NCI-H2107 (cell line): ENCODE measurements at places on chromosomes 11 and 22.

DNA sequence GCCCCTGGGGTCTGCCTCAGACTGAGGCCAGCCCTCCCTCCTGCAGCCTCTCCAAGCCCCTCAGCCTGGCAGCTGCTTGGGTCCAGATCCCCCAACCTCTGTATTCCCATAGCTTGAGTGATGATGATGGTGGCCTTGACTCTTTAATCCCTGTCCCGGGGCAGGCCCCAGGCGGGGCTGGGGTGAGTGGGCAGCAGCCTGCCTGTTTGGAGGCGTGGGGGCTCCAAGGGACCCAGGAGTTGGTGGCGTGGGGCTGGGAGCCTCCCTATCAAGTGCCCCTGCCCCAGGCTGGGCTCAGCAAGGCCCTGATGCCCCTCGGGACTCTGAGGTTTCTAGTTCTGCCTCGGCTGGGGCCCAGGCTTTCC is 22.5 kb downstream of the PPIL2 start:
- no peak for DNase-seq

GRCh38 chr11:10641177-10641911 is 52.2 kb downstream of the IRAG1 start:
- no peak for DNase-seq

- no peak for DNase-seq
Observed at GRCh38 chr22:26159886-26160285, 9.4 kb upstream of the SEZ6L start.

DNA sequence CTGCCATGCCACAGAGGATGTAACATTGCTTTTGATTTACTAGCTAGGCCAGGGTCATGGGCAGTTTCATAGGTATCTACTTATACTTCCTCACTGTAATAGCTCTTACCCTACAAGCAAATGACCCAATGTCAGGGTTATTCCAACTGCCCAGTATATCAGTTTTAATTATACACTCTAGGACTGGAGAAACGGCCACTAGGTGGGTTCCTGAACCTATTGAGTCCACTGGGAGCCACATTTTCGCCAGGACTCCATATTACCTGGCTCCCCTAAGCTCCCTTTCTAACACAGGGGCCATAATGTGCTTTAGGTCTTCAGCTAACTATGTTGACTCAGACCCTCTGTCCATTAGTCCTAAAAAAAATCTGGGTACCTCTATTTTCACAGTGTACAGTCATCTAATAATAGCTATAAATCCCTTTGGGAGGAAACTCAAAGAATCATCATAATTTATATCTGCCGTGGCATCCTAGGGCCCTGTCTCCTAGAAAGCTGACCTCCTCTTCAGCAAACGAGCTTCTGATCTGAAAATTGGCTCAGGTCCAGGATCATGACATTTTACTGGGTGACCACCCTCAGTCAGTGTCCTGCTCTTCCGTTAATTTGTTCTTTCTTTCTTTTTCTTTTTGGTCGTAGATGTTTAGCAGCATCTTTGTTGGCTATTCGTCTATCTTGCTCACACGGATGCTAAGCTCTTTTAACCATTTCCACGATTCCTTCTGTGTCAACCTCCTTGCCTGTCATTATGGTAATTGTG is 244.3 kb downstream of the FAM76B start:
- DNase-seq, result no peak

DNA sequence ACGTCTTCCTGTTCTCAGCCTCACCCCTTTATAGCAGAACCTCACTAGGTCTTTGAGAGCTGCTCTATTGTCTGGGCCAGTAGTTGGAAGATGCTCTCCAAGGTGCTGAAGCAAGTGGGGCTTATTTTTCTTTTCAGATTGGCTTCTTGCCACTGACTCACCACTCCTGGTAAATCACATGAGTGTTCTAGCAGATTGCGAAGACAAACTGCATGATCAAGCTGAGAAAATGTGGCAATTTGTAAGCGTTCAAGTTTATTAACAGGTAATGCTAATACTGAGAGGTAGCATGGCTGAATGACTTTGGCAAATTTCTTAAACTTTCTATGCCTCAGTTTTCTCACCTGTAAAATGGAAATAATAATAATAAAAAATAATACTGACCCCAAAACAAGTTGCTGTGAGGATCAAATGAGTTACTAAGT is 59.2 kb downstream of the CACNG2 start:
- no peak for DNase-seq

DNA sequence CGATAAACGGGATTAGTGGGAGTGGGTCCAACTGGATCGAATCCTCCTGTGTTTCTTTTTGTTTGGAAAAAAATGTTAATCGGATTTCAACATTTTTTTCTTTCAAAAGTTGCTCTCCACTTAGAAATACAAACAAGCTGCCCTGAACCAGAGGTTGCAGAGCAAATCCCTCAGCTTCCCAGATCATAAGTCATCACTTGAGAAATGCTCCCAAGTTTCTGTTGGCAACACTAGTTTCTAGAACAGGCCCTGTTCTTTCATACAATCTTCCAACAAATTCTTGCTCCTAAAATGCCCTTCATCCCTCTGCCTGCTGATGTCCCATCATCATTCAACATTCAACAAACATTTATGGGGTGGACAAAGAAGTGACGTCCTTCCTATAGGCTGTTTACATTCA is 1.3 kb upstream of the MLC1 start:
- no peak for DNase-seq

- DNase-seq, result no peak
Observed at GRCh38 chr22:28075358-28075981, 156.4 kb upstream of the PITPNB start.

DNA sequence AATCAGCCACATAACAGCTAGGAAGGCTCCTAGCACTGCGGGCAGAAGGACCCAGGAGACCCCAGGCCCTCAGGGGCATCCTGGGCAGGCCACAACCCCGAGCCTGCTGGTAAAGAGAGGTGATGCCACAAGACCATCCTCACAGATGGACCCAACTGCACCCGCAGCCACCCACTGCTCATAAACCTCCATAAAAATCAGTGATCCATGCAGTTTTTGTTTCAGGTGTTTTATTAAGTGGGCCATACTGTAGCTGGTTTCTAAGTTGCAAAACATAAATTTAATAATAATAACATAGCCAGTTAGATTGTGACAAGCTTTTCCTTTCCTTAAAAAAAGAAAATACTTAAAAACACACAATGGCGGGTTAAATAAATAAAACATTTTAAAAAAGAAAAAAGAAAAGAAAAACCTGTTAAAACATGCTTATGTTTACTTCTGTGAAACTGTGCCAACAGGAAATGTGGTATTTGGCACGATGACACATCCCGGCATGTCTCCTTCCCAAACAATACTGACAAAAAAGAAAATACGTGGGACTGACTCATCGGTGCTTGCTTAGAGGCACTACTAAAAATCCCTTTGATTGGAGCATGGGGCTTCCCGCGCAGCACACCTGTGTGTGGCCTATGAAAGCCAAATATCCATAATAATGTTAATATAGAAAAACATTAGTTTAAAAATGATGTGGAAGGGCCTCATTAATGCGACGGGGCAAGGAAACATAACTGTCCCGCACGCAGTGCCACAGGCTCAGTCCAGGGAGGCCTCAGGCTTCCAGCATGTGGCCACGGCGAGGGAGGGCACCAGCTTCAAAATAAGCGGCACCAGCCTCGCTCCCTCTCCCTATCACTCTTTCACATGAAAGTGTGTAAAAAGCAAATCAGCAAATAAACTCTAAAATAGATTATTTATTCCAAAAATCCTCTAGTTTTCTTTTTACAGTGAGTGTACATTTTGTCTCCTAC is 47.5 kb upstream of the SCUBE2 start:
- peak; percentile 6 for DNase-seq

DNA sequence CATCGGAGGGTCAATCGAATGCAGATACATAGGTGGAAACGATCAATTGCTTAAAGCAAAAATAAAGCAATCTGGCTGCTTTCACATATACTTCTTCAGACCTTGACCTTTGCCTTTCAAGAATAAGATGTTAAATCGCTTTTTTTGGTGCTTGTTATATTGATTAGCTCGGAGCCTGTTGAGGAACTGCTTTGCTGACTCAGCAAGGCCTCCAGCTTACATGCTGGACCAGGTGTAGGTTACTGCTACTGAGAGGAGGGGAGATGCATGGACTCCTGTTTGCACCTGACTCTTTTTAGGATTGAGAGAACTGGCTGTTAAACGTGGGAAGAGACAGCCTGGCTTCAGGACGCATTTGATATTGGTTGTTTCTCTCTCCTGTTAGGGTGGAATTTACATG is 31.3 kb upstream of the NELL1 start:
- DNase-seq, result no peak

GRCh38 chr22:17882727-17883126 is 108.5 kb upstream of the BID start:
- DNase-seq, result no peak

- no peak for DNase-seq
Observed at GRCh38 chr11:130904380-130904779, 11.9 kb downstream of the SNX19 start.

GRCh38 chr11:92500453-92500852 is 275.8 kb downstream of the FAT3 start:
- no peak for DNase-seq

DNA sequence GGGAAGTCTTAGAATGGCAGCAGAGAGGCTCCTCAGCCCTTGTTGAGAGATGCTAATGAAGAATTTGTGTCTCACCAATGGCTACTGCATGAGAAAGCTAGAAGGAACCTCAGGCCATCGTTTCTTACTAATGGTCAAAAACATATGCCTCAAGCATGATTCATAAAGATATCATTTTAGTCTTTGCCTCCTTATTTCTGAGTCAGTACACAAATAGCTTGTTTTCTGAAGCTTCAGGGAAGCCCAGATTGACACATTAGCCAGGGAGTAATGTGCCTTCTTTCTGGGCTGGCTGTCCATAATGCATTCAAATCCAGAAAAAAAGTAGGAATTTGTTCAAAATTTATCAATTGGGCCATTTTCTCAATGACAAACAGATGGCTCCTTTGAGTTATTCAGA is 169.4 kb upstream of the ZBED5 start:
- no peak for DNase-seq

GRCh38 chr11:126123686-126124085 is 61.0 kb upstream of the CDON start:
- DNase-seq, result no peak

GRCh38 chr11:102256251-102256650 is 61.0 kb upstream of the BIRC3 start:
- no peak for DNase-seq

GRCh38 chr11:12642806-12643428 is 31.3 kb upstream of the TEAD1 start:
- DNase-seq, result no peak

DNA sequence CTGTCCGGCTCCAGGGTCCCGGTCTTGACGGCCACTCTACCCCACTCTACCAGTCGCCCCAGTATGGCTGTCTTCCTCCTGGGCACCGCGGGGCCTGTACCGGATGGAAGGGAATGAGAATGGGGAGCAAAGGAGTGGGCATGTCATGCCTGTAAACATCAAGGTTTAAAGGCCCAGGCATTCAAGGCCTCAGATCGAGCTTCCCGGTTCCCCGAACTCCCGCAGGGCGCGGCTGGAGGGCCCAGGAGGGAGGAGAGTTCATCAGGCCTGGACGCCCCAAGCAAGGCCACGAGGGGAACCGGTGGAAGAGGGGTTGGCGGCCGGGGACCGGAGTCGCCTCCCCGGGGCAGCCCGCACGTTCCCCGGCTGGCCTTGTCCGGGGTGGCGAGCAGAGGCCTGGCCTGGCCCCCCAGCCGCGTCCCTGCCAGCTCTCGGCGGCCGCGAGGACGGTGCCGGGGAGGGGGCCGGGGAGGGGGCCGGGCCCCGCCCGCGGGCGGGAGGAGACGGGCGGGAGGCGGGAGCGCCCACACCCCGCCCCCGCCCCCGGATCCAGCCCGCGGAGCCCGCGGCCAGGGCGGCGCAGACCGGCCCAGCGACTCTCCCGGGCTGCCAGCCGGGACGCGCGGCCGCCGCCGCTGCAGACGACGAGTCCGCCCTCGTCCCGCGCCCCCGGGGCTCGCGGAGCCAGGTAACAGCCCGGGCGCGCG is at the start of gene CDC42EP1:
CDC42EP1 (plus strand) TSS at position 580 of the 707 bp plus-strand sequence. CDS start 5,870 bp downstream, outside the sequence.
- no peak for DNase-seq

- no peak for DNase-seq
Observed at GRCh38 chr11:106821826-106822225, 196.4 kb downstream of the GUCY1A2 start.

GRCh38 chr22:36727110-36727509 is 23.6 kb upstream of the CACNG2 start:
- no peak for DNase-seq

- no peak for DNase-seq
Observed at GRCh38 chr22:21038405-21038804, 6.0 kb upstream of the SLC7A4 start.
